ENCODE measurements at places on chromosomes 4 and X. TPM values are rescaled to one million over a fixed set of nuclear protein-coding genes. Genes with fewer than 3 reads are reported as not detected.
A peak's percentile ranks its signal among the peaks of the same experiment; 100 is the strongest.

The ZFP42 gene
- not detected for total RNA-seq

DNA sequence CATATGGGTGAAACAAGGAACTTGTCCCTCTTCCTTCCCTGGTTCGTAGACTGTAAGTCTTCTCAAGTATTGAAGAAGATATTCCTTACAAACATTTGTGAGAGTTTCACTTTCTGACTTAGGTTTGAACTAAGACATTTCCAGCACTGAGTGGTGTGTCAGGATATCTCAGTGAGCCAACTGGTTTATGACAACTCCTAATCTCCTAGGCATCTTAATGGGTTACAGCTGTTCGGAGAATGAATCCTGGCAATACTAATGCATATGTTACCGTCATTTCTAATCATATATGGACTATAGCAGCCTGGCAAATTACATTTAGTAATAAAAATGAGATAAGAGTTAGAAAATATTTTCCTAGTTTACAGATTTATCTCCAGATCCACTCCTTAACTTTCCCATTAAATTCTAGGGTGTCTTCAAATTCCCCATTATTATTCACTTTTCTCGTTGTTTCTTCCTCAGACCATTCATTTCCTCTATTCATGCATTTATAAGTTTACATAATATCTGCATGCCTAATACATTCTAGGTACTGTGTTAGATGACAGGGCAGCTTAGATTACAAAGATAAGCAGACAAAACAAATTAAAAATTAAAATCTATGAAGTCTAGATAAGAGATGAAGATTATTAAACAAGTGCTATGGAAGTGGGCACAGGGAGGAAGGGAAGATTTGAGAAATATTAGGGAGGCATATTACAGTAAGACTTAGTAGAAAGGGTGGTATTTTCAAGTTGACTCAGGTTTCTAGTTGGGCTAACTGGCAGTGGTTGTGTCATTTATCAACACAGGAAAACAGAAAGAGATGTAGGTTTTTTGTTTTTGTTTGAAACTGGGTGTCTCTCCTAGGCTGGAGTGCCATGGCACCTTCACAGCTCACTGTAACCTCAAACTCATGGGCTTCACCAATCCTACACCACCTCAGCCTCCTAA is 173.9 kb downstream of the WDFY3 start:
- no peaks in the 10 kb centered on the region for H3K27me3 ChIP-seq
- H3K4me3 ChIP-seq = no peak overlapping the region
- H3K4me1 ChIP-seq = no peaks in the 10 kb centered on the region
- H3K36me3 ChIP-seq = peaks cover 8% of the 10 kb centered on the region
- H3K27ac ChIP-seq = no peak overlapping the region

- H3K4me3 ChIP-seq = no peak overlapping the region
- H3K27ac ChIP-seq = no peak overlapping the region
- H3K4me1 ChIP-seq = no peaks in the 10 kb centered on the region
- no peak for DNase-seq
Measured at GRCh38 chrX:143429811-143430210, 87.5 kb downstream of the SPANXN3 start.

GRCh38 chr4:145730026-145730425 is 50.1 kb downstream of the C4orf51 start:
- peaks cover 21% of the 10 kb centered on the region for H3K4me1 ChIP-seq
- no peak overlapping the region for H3K4me3 ChIP-seq
- no peaks in the 10 kb centered on the region for H3K36me3 ChIP-seq
- H3K27me3 ChIP-seq = no peaks in the 10 kb centered on the region

The PDS5A gene
- total RNA-seq = 51.3 TPM

DNA sequence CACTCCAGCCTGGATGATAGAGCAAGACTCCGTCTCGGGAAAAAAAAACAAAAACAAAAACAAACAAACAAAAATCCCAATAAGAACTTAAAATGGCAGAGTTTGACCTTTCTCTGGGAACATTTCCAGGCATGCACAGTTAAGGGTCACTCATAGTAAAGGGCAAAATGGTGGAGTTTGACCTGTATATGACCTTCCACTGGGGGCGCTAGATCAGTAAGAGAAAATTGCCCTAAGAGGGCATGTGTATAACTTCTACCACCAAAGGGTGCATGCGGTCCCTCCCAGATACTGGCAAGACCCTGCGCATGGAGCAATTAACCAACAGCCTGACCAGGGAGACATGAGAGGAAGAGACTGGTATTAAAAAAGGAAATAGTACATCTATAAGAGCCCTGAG is 177.2 kb downstream of the MOSPD2 start:
- H3K27ac ChIP-seq = no peak overlapping the region
- H3K4me3 ChIP-seq = no peak overlapping the region
- no peaks in the 10 kb centered on the region for H3K27me3 ChIP-seq

DNA sequence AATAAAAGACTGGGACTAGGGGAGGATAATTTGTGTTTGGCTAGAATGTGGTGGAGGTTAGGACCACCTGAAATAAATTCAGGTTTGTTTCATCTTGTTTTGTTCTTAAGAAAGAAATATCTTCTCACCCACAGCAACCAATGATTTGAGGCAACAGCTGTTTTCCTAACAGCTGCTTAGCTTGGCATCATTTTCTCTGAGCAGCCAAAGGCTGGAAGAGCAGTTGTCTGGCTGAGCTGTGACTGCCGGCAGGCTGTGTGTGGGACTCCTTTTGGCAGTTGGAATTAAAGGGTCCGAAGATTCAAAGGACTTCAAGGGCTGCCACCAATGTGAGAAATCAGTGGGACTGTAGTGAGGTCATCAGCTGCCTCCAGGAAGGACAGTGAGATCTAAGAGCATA is 5.0 kb downstream of the TRIM75 start:
- H3K27me3 ChIP-seq = no peaks in the 10 kb centered on the region
- H3K4me3 ChIP-seq = no peak overlapping the region
- no peaks in the 10 kb centered on the region for H3K36me3 ChIP-seq
- no peak overlapping the region for H3K27ac ChIP-seq
- no peaks in the 10 kb centered on the region for H3K4me1 ChIP-seq

DNA sequence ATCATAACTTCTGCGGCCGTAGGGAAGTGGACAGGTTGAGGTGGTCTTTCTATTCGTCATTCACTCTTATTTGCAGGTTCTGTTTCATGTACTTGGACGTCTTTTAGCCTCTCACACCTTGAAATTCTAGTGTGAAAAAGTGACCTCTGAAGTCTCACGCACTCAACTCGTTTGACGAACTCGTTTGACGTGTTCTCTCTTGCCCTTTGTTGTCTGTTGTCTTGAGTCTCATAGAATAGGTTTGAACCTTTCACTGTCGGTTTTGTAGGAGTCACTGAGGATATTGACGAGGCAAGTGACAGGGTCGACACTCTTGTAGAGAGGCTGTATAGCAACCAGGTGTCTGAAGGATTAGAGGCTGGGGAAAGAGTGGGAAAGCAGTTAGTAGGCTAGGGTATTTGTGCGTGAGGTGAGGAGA is 1.1 kb upstream of the PGRMC2 start:
- H3K4me3 ChIP-seq = peak overlapping the region; percentile 96
- no peaks in the 10 kb centered on the region for H3K36me3 ChIP-seq
- H3K27ac ChIP-seq = peak overlapping the region; percentile 96
- peaks cover 30% of the 10 kb centered on the region for H3K4me1 ChIP-seq

GRCh38 chr4:166602068-166602467 is 632.2 kb downstream of the SPOCK3 start:
- DNase-seq = no peak
- no peak overlapping the region for H3K27ac ChIP-seq
- H3K27me3 ChIP-seq = no peaks in the 10 kb centered on the region
- H3K4me1 ChIP-seq = no peaks in the 10 kb centered on the region
- no peak overlapping the region for H3K4me3 ChIP-seq

- peak overlapping the region; percentile 43 for H3K27ac ChIP-seq
- no peak for DNase-seq
- H3K36me3 ChIP-seq = no peaks in the 10 kb centered on the region
- no peak overlapping the region for H3K4me3 ChIP-seq
Measured at GRCh38 chrX:13090339-13091110, 46.1 kb upstream of the FAM9C start.

- H3K4me1 ChIP-seq = peaks cover 14% of the 10 kb centered on the region
- no peak overlapping the region for H3K4me3 ChIP-seq
- DNase-seq = no peak
- no peaks in the 10 kb centered on the region for H3K36me3 ChIP-seq
- H3K27ac ChIP-seq = no peak overlapping the region
- H3K27me3 ChIP-seq = no peaks in the 10 kb centered on the region
Measured at GRCh38 chrX:96791559-96791958, 92.1 kb upstream of the RPA4 start.

DNA sequence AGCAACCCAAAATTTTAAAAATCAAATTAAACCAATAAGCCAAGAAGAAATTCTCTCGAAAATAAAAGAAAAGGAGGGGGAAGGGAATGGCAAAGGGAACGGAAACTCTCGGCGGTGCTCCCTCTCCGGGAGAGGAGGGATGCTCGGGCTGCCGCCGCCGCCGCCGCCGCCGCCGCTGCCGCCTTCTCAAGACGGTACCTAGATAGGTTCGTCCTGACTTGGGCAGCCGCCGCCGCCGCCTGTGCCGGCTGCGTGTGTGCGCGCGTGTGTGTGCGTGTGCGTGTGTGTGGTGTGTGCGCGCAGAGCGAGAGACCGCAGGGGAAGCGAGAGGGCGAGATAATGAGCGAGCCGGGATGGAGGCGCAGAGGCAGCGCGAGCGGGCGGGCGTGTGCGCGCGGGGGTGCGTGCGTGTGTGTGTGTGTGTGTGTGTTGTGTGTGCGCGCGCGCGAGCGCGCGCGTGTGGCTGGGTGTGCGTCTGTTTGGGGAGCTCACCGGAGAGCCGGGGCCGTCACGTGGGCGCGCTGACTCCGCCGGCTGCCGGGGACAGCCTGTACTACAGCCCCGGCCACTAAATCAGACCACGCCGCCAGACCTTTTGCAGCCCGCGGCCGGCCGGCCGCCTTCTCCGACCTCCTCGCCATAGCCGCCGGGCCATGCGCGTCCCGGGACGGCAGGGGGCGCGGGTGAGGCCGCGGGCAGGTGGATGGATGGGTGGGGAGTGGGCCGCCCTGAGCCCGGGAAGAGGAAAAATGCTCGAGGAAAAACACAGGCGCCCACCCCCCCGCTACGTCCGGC is 111.6 kb downstream of the DHX15 start:
- no peaks in the 10 kb centered on the region for H3K36me3 ChIP-seq
- peak overlapping the region; percentile 81 for H3K27ac ChIP-seq
- DNase-seq = peak; percentile 97
- H3K4me3 ChIP-seq = peak overlapping the region; percentile 71

DNA sequence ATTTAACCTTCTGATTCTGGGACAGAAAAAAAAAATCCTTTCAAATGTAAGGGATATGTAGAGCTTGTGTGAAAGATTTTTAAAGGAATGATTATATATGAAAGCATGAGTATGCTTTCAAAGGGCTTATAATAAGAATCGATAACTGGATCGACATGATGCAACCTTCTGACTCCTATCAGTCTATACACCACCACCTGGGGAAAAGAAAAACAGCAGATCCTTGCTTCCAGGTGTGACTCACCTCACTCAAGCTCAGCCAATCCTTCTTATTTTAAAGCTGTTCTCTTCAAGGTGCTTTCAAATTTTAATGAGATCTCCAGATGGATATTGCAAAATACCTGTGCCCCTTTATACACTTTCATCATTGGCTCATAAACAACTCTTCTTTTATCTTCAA is 102.1 kb upstream of the EDNRA start:
- H3K4me3 ChIP-seq = no peak overlapping the region
- no peaks in the 10 kb centered on the region for H3K27me3 ChIP-seq
- no peak overlapping the region for H3K27ac ChIP-seq
- no peaks in the 10 kb centered on the region for H3K36me3 ChIP-seq

The GYPE gene
- 0.33 TPM for total RNA-seq

DNA sequence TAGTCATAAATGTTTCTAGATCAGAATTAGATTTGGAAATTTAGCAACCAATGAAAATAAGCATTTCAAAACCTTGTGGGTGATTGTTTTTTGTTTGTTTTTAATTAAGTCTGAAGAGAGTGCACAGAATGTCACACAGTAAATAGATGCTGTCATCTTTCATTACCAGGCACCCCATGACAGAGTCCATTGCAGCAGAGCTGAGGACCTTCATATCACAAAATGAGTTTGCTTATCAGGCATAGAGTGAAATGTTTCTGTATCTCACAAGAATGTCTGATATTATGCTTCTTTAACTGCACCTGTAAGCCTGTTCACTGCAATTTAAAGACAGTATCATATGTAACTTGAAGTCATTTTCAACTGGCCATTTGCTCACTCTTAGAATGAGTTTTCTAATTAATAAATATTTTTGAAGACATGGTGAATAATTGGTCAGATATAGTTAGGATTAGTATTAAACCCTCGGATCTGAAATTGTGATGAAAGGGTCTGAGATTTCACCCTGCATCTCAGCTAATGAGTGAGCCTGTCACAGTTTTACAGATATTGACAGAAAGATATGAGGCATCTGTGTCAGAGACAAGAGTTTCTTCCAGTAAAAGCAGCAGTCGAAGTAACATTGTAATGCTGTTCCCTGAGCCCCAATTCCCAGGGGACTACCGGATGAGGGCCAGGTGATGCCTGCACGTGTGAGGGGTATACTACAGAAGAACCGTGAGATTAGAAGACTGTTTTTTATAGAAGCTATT is 416.4 kb downstream of the CCSER1 start:
- no peaks in the 10 kb centered on the region for H3K27me3 ChIP-seq
- no peak for DNase-seq
- no peak overlapping the region for H3K27ac ChIP-seq

DNA sequence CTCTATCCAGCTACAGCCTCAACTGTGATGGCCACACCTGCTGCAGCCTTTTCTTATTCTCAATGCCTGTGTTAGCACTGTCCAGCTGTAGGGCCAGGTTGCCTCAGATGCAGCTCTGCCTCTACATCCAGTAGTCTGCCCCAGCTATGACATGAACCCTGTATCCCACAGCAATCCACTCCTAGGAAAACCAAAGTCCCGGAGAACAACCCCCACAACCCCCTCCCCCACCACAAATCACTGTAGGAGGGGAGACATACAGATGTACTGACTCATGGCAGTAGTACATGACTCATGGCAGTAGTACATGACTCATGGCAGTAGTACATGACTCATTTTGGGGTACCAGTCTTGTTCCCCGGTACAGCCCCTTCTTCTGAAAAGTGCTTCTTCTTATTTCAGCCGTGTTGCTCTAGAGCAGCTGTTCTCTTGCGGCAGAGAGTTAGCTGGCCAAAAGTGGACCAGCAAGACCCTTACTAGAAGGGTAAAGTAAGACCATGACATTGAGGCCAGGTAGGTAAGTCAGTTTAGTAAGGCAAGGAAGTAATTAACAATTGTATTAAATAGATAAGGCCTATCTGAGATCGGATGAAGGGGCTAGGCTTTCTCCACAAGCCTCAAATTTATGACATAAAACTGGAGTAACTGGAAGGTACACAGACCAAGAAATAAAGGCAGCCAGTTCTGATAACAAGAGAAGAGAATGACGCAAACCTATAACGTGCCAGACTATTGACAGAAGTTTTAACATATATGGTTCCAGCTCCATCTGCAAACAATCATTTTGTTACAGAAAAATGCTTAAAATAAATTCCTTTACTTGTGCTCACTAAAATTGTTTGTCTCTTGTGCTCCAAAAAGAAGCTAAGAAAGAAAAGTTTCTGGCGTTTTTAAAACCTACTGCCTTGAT is 221.4 kb downstream of the TACR3 start:
- no peak for DNase-seq
- no peaks in the 10 kb centered on the region for H3K36me3 ChIP-seq
- H3K27me3 ChIP-seq = no peaks in the 10 kb centered on the region
